ENCODE measurements at places on chromosomes 3 and 15.
A peak's percentile ranks its signal among the peaks of the same experiment; 100 is the strongest.

DNA sequence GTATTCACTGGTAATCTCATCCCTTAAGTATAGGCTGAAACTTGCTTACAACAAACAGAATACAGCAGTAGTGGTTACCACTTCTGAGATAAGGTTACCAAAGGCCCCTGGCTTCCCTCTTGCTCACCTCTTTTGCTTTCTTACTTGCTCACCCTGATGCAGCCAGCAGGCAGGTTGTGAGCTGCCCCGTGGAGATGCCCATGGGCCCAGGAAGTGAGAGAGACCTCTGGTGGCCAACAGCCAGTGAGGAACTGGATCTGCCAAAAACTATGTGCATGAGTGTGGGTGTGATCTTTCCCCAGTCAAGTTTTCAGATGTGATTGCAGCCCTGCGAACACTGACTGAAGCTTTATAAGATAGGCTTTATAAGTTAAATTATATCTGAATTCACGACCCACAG, 48.7 kb downstream of the NMNAT3 start:
- DNase-seq: peak; percentile 68

GRCh38 chr15:37137221-37137620, 36.9 kb upstream of the MEIS2 start:
- no peak for DNase-seq

DNA sequence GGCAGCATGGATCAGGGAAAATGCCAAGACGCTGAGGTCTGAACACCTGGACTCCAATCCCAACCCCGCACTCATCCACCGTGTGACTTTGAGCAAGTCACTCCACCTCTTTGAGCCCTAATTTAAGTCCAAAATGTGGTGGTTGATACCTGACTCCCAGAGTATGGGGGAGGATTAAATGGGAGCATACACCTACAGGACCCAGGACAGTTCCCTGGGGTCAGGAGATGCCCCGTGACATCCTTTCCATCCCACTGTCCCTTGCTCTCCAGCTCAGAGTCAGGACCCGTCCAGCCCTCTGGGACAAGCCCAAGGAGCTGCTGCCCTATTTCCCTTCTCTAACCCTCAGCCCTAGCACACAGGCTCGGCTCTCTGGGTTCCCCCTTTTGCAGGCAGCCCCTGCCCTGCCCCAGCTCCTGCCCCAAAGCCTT, 276.4 kb downstream of the XXYLT1 start:
- DNase-seq: no peak

GRCh38 chr3:183967693-183968092, 50.0 kb downstream of the ABCC5 start:
- DNase-seq: no peak

- DNase-seq: no peak
Observed at GRCh38 chr15:96337365-96338023, 7.0 kb downstream of the NR2F2 start.

- no peak for DNase-seq
Observed at GRCh38 chr15:94057305-94057704, 174.1 kb upstream of the MCTP2 start.

GRCh38 chr3:56725175-56725574, 42.1 kb upstream of the TASOR start:
- DNase-seq: no peak

DNA sequence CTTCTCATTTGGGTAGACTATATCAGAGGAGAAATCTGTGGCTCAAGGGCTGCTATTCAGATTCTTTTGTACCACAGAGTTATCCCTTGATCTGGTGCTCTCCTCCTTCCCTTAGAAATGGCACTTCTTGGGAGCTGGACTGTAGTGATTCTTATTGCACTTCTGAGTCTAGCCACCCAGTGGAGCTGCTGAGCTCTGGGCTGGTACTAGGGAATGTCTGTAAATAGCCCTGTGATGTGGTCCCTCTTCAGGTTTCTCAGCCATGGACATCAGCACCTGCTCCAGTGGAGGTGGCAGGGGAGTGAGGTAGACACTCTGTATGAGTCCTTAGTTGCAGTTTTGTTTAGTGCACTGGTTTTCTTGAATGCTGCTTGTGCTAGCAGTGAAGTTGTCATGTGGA, 1292.6 kb downstream of the SI start:
- DNase-seq: no peak

DNA sequence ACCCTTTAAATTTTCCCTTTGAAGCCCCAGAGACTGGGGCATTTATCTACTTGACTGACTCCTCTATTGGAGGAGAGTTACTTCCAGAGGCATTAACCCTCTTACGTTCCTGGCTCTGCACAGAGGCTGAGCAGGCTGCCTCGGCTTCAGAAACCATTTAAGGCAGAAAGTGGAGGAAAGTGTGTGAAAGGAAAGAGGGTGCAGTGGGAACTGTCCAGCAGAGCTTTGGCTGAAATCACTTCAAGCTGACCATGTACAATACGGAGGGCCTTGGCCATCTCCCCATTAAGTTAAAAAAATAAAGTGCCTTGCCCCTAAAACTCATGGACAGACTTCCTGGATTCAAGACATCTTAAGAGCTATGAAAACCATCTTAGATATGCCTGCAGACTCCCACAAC, 238.7 kb downstream of the SV2B start:
- DNase-seq: peak; percentile 4

DNA sequence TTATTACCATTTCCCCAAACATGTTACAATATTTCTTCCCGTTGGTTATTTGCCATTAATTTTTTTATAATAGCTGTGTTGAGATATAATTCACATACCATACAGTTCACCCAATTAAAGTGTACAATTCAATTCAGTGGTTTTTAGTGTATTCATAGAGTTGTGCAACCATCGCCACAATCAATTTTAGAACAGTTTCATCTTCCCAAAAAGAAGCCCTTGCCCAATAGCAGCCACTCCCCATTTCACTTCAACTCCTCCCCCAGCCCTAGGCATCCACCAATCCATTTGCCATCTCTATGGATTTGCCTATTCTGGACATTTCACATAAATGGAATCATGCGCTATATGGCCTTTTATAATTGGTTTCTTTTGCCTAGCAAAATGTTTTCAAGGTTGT, 225.1 kb downstream of the EPHB1 start:
- no peak for DNase-seq

DNA sequence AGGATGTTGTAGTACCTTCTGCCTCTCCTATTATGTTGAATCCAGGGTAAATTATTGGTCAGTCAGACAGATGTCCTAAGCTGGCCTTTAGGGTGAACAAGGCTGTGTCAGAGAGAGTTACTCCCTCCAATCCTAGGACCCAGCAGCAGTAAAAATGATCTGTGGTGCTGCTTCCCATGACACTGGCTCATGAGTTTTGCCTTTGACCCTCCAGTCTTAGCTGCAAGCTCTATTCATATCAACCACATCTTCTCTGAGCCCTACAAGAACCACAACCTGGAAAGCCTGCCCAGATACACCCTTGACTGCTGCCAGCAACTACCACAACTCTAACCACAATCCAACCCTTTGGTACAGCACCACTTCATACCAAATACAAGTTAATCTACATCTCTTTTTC, 27.2 kb upstream of the PHLDB2 start:
- no peak for DNase-seq

GRCh38 chr3:8385848-8386620, 115.6 kb upstream of the LMCD1 start:
- no peak for DNase-seq

DNA sequence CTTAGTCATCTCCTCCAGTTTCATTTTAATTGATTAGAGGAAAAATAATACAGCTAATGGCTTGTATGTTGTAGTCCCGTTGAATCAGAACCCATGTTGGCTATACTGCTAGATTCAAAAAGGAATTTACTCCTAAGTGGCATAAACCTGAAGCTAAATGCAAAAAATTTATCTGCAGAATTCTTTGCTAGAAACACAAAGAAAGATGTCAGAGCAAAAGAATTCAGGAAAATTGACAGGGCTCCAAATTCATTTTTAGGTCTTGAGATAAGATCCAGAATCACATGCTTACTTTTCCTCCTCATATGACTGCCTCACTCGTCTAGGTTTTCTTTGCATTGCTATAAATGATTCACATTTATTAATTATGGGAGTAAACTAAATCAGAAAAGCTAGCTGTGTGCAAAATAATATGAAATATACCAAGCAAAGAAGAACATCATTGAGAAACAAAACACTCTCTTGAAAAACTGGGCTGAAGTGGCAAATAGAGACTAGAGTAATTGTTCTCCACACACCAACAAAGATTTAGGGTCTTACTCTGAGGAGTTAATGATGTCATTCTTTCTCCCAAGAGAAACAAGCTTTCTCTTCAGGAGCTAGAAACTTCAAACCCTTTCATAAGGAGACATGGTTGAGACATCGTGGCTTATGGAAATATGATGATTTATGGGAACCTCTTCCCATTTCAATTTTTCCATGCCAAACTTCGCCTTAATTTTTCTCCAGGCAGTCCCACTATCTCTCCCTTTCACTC, 94.8 kb upstream of the FEZF2 start:
- no peak for DNase-seq

DNA sequence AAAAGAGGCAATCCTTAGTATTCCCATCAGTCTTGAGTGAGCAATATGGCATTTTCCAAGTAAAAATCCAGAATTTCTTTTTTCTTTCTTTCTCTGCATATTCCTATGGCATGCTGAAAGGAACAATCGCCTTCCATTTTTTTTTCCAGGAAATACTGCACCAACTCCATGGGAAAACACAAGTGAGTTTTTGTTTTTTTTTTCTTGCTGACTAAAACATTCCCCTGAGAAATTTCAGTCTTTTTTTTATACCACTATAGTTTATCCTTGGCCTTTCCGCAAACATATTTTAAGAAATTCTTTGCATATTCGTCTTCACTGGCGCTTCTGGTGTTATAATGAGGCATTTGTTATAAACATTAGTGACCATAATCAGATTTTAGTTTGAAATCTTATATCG, 429.6 kb upstream of the MDFIC2 start:
- DNase-seq: no peak

- DNase-seq: peak; percentile 35
Observed at GRCh38 chr15:80695911-80696661, 976 bp downstream of the ABHD17C start.

DNA sequence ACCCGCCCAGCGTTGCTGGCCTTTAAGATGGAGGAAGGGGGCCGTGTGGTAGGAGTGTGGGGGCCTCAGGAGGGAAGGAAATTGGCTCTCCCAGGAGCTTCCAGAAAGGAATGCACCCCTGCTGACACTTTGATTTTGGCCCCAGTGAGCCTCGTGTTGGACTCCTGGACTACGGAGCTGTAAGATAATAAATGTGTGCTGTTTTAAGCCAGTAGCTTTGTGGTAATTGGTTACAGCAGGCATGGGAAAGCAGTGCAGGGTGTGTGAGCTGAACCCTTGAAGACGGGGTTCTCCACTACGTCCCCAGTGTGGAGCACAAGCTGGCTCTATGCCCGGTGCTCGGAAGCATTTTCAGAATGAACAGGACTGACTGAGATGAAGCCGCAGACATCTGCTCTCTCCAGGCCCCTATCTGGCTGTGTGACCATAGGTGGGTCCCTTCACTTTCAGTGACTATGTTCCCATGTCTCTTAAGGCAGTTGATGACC, 22.9 kb upstream of the CGNL1 start:
- no peak for DNase-seq

- DNase-seq: no peak
Observed at GRCh38 chr3:181369637-181370036, 342.1 kb upstream of the SOX2 start.

GRCh38 chr3:120438665-120439370, 12.0 kb downstream of the FSTL1 start:
- no peak for DNase-seq

DNA sequence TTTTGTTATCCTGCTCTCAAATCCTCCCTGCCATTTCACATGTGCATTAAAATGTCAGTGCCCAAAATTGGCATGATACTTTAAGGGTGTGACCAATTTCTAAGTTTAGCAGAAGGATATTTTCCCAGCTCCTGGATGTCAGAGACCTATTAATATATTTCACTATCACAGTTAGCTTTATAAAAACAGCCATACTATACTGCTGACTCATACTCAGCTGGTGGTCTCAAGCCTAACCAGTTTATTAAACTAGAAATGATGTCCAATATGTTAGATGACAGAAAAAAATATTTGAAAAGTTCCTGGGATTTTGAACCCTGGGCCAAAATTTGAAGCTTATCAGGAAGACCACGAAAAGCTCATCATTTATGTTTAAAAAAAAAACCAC, 60.9 kb upstream of the ZNF280D start:
- DNase-seq: no peak

DNA sequence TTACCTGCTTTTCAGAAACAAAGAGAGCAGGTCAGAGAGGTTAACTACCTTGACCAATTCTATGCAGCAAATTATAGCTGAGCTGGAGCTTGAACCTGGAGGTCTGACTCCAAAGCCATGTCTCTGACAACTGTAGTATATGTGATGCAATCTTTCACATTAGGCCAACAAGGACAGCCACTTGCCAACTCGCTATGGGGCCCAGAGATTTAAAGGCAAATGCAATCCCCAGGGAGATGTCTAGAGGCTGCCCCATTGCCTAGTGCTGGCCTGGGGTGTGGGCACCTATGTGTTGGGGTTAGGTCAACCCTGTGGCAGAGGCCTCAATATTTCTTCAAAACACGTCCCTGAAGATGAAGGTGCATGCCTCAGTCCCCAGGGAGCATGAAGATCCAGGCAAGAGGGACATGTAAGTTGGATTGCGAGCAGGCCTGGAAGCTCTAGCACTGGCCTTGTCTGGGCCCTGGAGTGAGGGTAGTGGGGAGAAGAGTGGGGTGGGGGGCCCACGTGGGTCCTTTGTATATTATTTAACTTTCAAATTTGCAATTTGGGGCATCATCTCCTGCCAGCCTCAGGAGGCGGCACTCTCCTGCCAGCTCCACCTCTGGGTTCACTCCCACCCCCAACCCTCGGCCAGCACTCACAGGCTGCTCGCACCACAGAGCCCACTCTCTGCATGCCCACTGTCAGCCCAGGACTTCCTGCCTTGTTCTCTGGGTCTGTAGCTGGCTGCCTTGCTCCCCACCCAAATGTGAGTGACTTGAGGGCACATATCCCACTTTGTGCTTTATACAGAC, 64.3 kb downstream of the SLC12A8 start:
- DNase-seq: no peak

GRCh38 chr3:177469216-177469615, 271.9 kb upstream of the TBL1XR1 start:
- no peak for DNase-seq

DNA sequence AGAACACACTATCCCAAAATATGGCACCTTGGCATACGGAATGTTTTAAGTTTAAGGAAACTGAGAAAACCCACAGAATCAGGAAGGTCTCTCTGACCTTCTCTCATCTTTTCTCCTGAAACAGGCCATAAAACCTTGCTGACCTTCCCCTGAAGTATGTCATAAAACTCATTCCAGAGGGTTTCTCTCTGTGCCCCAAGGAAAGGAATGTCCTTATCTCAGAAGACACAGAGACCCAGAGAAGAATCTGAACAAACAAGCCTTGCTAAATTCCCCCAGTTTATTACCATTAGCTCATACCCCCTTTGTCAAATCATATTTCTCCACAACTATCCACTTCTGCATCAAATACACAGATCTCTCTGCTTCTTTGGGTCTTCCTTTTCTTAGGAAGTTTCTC, 603.1 kb downstream of the MCTP2 start:
- no peak for DNase-seq

- peak; percentile 84 for DNase-seq
Observed at GRCh38 chr3:72274493-72275330, 489.8 kb upstream of the PROK2 start.

DNA sequence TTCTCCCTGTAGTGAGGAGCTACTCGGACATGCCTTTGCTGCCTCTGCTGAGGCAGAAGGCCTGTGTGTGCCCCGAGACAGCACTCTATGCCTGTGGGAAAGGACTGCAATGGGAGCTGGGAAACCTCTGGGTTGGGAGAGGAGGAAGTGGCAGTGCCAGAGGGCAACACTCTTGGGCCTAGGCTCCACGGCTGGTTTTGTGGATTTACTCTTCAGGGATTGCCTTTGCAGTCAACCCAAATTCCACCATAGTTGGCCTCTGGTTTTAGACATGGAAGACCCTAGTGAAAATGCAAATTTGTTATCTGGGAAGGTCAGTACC, 46.8 kb downstream of the ITGA11 start:
- no peak for DNase-seq

All from suppressor macrophage (primary cell).